ENCODE measurements at places on chromosomes 6 and 20.

GRCh38 chr20:19975901-19976300 lies 41.3 kb upstream of the NAA20 start:
- DNase-seq = no peak

DNA sequence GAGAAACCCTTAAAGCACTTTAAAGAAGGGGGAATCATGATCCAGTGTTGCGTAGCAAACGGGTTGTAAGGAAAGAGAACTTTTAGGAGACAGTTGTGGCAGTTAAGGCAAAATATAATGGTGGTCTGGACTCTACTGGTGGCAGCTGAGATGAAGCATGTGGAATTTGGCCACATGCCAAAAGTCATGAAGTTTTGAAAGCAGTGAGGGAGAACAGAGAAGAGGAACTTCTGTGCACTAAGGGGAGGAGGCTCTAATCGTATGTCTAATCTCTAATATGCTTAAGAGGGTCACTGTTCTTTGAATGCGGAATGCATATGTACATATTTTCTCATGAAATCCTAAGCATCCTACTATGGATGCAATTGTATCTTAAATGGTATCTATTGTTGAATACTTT lies 91.5 kb downstream of the RIMS1 start:
- DNase-seq = no peak

- no peak for DNase-seq
Observed at GRCh38 chr6:153511896-153512496, 380.9 kb upstream of the RGS17 start.

DNA sequence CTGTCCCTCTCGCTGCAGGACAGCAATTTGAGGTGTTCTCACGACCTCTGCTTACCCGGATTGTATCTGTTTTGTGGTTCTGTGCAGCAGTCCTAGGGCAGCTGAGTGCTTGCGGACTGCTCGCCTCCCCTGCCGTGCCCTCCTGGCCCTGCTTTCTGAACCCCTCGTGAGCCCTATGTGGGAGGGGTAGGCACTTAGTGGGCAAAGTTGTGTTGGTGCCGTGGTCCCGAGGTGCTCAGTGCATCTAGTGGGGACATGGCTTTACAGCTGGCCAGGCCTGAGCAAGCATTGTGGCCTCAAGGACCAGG lies 5.2 kb downstream of the TMEM181 start:
- no peak for DNase-seq

- no peak for DNase-seq
Observed at GRCh38 chr20:10470276-10470675, 35.2 kb downstream of the SLX4IP start.
